ENCODE measurements at places on chromosomes 6 and 20. TPM values are rescaled to one million over a fixed set of nuclear protein-coding genes. Genes with fewer than 3 reads are reported as not detected.
A peak's percentile ranks its signal among the peaks of the same experiment; 100 is the strongest.

The TFAP2D gene
- not detected for total RNA-seq

The ABCC10 gene
- total RNA-seq: 17.9 TPM

The SRSF12 gene
- not detected for total RNA-seq

The CENPW gene
- not detected for total RNA-seq

The ZBP1 gene
- 0.19 TPM for total RNA-seq

The PDCD2 gene
- 66.1 TPM for total RNA-seq

The HLA-DRA gene
- 231 TPM for total RNA-seq

The DACT2 gene
- total RNA-seq: 11.8 TPM

The ATP6V1G2 gene
- not detected for total RNA-seq

The CPNE5 gene
- total RNA-seq: not detected

The MDFI gene
- 70.9 TPM for total RNA-seq

The SNPH gene
- total RNA-seq: 0.25 TPM

The DLK2 gene
- total RNA-seq: 46.1 TPM

The ID4 gene
- total RNA-seq: 240 TPM

The BANF2 gene
- not detected for total RNA-seq

The VGLL2 gene
- not detected for total RNA-seq

The ELOVL4 gene
- total RNA-seq: 56.0 TPM

The IL20RA gene
- 179 TPM for total RNA-seq

The MLIP gene
- 20.6 TPM for total RNA-seq

GRCh38 chr6:143620447-143620846 lies 57.3 kb upstream of the PHACTR2 start:
- no peak for DNase-seq

GRCh38 chr20:420721-421574 lies 12.8 kb downstream of the RBCK1 start:
- DNase-seq: no peak

- DNase-seq: no peak
These were observed 16.2 kb downstream of the BNIP5 start for GRCh38 chr6:36320475-36320874.

GRCh38 chr20:58147628-58148370 lies 80.7 kb downstream of the ANKRD60 start:
- peak; percentile 70 for DNase-seq

DNA sequence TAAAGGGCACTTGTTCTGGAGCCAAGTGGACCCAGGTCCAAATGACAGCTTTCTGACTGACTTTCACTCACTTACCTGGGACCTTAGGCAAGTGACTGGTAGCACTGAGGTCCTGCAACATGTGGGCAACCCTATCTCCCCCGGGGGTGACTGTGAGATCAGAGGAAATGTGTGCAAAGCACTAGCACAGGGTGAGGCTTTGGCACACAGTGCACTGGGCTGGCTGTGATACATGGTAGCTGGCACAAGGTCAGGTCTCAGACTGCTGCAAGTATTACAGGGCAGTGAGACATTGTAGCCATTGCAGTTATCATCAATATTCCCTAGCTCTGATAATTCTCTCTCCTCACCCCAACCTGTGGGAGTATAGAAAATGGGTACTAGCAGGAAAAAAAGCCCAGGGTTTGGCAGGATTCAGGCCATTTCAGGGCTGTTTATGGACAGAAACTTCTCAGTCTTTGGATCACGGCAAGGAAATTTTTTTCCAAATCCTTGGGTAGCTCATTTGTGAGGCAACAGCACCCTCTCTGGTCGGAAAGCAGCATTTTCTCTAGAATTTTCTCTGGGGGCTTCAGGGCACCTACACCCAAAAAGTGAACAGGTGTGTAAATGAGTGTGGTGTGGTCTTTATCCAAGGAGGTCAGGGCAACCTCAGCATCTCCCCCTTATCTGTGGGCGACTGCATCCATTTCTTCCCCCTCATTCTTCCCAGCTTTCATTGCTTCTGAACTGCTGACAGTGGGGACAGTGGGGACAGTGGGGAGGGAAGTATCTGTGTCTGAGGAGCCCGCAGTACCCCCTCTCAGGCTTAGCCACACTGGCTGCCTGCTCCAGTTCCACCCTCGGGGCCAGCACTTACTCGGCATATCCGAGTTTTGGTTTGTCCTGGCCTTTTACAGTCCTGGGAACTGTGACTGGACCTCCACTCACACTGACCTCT lies 148.7 kb upstream of the PHACTR3 start:
- DNase-seq: peak; percentile 22

DNA sequence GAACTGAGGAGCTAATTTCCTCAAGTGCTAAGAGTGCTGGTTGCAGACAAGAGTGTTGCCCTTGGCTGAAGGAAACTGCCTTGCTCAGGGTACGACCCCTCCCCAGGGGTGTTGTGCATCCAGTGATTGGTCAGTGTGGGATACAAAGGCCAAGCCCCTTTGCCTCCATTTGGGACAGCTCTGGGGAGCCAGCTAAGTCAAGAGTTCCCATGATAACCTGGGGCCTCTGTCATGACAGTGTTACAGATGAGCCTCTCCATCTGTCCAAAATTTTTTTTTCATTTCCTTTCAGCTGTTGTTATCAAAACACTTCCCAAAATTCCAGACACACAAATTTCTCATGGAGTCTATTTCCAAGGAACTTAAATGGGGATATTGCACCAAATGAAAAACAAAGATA lies 93.3 kb downstream of the HS3ST5 start:
- no peak for DNase-seq

DNA sequence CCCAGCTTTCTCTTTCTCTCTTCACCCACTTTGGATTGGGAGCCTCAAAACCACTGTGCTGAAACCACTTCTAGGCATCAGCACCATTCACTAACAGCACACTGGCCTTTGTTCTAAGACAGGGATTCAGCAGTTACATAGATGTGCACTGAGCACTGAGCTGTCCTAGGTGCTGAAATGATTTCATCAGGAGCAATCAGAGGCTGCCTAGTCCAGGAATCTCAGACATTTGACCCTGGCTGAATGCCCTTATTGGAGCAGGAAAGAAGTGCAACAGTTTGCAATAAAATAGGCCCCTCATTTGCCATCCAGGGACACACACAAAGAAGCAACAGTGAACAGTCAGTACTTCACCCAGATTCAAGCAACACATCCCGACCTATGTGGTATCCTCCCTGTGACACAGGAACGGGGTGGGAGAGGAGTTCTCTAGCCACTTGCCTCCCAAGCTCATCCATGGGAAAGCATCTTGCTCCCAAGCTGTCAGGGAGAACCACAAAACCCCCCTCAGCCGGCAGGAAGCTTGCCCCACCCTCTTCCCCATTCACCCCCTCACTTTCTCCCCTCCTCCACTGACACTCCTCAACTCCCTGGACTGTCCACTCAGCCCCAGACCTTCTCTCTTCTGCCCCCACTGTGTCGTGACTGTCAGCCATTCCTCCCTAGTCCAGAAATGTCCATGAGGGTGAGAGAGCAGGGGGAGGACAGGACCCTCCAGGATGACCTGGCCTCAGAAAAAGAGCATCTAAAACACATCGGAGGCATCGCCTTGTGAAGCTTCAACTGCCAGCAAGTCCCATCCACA lies 304.4 kb downstream of the PREX1 start:
- peak; percentile 25 for DNase-seq

DNA sequence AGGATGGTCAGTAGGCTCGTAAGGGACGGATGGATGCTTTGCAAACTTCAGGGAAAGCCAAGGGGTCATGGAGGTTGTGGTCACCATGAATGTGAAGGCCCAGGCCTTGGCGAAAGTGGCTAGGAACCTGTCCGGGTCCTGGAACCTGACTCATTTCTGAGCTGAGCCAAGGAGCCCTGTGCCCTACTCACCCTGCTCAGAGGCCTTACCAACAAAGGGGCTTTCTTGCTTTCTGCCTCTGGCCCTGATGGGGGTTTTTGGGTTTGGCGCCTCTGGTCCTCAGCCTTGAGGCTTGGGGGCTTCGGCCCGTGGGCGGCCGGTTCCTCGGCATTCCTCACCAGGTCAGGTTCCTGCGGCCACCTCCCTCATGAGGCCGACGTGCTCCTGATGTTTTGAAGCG lies 155.1 kb downstream of the DTNBP1 start:
- DNase-seq: no peak

- DNase-seq: no peak
These were observed 72.3 kb downstream of the LYRM2 start for GRCh38 chr6:89566008-89566800.

- no peak for DNase-seq
These were observed 56.6 kb downstream of the TGM2 start for GRCh38 chr20:38108438-38108985.

- peak; percentile 91 for DNase-seq
These were observed 9.5 kb upstream of the HLA-DOA start for GRCh38 chr6:33018904-33019303.

- no peak for DNase-seq
These were observed 85.4 kb upstream of the PRSS16 start for GRCh38 chr6:27161946-27162603.

GRCh38 chr6:72974276-72974675 lies 251.0 kb downstream of the KHDC1L start:
- DNase-seq: no peak

GRCh38 chr6:159916752-159917151 lies 26.0 kb downstream of the MAS1 start:
- DNase-seq: no peak

DNA sequence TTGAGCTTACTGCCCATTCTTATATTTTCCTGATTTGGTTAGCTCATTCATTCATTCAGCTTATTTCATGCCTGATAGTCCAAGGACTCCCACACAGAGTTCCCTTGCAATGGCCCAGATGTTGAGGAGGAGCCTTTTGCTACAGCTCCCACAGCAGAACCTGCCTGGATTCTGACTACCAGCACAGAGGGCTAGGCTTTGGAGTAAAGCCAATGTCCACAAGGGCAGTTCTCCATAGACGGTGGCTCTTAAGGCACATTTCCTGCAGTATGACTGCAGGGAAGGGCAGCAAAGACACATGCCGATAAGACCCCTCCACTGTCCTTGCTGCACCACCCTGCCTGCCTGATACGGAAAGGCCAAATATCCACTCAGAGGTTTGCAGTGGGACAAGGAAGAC lies 112.3 kb upstream of the SYNDIG1 start:
- no peak for DNase-seq

DNA sequence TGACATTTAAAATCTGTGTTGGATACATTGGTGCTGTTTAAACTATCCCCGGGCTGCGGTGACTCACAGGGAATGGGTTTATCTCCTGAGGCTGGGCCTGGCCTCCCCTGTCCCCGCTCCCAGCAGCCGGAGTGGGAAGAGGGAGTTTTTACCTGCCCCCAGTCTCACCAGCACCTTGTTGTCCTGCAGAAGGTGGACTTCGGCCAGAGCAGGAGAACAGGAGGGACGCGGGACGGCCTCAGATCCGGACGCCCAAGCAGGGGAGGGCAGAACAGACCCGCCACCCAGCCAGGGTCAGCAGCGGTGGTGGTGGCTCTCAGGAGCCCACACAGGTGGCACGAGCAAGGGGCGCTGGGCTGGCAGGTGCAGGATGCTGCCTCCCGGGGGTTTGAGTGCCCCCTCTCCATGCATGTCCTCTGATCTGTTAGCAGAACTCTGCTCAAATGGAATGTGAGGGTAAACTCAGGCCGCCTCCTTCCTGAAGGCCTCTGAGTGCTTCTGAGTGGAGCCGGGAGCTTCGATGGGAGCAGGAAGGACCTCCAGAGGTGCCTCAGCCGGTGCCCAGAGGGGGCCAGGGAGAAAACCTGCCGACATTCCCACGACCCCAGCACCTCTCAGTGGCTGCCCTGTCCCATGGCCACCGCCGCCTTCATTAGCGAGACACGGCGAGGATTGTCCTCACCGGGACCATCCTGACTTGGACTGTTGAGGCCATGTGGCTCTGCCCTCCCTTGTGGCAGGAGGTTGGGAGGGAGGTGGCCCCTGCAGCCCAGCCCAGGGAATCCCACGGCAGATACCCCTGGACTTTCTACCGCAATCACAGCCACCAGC lies 43.4 kb upstream of the MRGBP start:
- no peak for DNase-seq

DNA sequence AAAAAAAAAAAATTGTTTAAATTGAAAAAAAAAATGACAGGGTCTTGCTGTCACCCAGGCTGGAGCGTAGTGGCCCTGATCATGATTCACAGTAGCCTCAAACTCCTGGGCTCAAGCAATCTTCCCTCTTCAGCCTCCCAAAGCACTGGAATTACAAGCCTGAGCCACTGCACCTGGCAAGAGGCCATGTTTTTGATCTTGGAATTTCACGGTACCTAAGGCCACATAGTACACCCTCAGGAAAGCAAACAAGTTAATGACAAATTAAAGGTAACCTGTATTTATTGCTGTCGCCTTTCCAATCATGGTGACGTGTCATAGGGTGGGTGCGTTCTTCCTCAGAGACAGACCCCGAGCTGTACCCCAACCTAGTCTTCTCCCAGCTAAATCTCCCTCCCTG lies 79.2 kb downstream of the LINC00237 start:
- no peak for DNase-seq

DNA sequence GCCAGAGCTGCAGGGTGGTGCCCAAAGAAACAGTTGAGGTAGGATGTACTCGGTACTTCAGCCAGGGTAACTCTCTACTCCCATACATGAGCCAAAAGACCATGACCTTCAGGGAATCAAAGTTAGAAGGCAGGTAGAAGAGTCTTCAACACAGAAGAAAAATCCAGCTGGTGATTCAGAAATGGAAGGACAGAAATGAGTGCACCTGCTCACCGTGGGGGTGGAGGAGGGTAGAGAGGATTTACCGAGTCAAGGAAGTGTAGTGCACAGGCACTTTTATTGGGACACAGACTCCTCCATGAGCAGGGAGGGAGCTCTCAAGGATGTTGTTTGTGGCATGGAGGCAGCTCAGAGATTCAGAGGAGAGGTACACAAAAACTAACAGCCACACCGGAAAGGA lies 330.3 kb upstream of the PRDM1 start:
- no peak for DNase-seq

DNA sequence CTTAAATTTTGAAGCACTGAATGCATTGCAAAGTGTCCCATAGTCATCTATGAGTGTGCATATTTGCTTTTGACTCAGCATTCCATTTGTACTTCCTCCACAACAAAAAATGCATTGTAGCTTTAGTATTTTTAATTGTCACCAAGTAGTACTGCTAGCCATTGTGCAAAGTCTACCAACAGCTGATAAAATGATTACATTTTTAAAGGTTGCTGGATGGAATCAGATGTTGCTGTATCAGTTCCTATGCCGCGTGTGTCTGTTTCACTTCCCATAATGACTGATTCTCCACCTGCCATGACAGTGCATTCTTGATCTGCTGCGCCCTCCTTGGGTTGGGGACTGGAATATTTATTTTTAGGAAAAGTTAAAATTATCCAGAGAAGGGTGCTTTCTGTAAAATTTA lies 41.2 kb downstream of the SLX4IP start:
- no peak for DNase-seq

DNA sequence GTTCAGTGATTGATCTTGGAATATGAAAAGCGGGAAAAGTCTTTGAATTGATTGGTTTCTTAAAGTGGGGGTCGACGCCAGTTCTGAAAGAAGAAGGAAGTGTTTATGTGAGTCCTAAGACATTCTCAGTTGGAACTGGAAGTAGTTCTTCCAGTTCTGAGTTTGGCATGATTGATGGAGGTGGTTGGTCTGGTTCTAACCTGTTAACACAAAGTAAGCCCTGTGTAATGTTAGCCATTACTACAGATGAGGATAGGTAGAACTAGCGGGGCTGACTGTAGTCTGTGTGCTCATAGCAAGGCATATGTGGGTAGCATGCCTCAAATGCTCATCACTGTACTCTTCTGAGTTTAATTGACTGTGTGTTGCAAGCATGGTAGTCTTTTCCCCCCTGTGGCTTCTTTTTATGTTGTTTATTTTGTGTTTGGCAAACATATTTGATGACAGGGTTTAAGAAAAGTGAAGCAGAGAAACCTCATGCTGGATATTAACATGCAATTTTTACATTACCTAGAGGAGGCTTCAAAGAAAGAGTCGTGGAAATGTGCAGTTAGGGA lies 24.9 kb downstream of the CITED2 start:
- DNase-seq: no peak

GRCh38 chr6:164612751-164613150 lies 696.7 kb downstream of the C6orf118 start:
- DNase-seq: no peak

- DNase-seq: no peak
These were observed 312.6 kb downstream of the CLIC5 start for GRCh38 chr6:45702849-45703739.
